ENCODE measurements at places on chromosomes 11 and 22.

DNA sequence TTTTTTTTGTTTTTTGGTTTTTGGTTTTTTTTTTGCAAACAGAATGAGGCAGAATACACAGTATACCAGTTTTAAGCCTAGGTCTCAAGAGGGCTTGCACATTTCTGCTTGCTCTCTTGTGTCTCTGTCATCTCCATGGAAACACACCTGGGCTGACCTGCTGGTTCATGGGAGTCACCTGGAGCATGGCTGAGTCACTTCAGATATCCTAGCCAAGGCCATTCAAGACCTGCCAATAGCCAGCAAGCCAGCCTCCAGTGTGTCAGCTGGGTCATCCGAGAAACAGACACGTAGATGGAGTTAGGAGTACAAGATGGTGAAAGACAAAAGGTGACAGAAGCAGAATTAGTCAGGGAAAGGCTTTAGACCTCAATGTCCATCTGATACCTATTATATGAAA is 124.2 kb upstream of the SEZ6L start:
- no peak for DNase-seq

DNA sequence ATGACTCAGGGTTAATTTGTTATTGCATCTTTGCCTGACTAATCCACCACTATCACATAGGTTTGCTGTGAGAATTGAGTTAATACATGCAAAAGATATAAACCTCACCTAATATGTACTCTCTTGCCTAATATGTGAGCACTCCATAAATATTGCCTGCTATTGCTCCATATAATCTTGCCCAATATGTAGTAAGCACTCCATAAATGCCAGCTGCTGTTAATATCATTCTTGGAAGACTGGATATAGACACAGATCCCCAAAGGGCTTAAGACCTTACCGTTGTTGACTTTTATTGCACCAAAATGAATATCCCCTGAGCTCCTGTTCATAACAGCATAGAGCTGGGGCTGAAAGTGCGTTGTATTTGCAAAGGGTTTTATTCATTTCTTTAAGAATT is 27.0 kb upstream of the LRRC55 start:
- DNase-seq = no peak

- no peak for DNase-seq
Observed at GRCh38 chr11:118560806-118561205, 4.9 kb downstream of the IFT46 start.

DNA sequence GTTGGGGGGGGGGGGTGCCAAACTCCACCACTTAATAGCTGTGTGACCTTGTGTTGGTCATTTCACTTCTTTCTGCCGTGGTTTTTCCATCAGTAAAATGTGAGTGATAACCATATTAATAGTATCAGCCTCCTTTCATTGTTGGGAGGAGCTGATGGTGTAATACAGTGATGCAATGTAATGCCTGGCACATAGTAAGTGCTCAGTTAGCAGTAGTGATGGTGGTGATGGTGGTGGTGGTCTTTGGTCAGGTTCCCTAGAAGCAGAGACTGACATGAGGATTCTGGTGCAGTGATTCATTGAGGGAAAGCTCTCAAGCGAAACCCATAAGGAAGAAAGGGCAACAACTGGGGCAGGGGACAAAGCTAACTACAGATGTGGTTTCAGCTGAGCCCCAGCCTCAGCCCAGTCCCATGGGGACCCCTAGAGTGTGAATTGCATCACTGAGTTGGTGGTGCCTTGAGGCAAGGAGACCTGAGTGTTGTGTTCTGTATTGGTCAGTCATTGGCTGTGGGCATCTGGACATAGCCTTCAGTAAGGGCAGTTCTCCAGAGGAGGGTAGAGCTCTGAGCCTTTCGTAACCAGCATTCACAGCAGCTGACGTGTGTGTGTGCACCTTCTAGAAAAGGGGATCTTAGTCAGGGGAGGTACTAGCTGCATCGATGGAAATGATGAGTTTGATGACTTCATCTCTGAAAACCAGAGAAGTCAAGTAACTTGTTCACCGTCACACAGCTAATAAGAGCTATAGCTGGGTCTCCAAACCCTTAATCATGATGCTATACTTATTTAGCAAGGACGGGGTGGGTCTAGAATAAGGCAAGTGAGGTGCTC is 93.6 kb upstream of the CRYBB3 start:
- DNase-seq = no peak

- no peak for DNase-seq
Observed at GRCh38 chr11:1946812-1947484, at the start of gene MRPL23. TSS of gene MRPL23 (plus strand) at chr11:1947332. CDS start at chr11:1947363, 31 bp downstream.

DNA sequence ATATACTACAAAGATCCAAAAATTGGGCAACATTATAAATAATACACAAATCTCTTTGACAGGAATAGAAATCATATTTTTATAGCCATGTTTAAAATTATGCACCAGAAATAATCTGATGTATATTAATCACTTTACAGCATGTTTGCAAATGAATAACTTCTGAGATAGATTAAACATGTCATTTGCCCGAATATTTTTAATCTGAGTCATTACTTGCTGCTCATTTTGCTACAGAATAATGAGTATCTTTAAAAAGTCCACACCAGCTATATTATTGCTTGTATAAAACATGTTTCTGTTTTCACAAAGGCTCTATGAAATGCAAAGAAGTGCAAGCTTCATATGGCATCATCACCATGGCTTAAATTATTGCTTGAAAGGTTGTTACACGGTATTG is 336.8 kb downstream of the GUCY1A2 start:
- no peak for DNase-seq

DNA sequence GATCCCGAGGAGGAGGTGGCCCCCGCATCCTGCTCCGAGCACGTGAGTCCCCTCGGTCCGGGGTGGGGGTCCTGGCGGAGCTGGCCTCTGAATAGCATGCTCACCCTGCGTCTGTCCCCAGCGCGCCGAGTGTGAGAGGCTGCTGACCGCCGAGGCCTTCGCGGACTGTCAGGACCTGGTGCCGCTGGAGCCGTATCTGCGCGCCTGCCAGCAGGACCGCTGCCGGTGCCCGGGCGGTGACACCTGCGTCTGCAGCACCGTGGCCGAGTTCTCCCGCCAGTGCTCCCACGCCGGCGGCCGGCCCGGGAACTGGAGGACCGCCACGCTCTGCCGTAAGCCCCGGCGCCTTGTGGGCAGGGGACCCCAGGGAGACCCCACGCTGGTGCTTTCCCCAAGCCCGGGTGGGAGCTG is 3.5 kb downstream of the MUC2 start:
- no peak for DNase-seq

GRCh38 chr11:116510166-116510565 is 262.6 kb downstream of the BUD13 start:
- no peak for DNase-seq

- DNase-seq = no peak
Observed at GRCh38 chr22:17786435-17787161, 12.3 kb upstream of the BID start.

- no peak for DNase-seq
Observed at GRCh38 chr22:49263101-49263500, 564.6 kb downstream of the BRD1 start.

DNA sequence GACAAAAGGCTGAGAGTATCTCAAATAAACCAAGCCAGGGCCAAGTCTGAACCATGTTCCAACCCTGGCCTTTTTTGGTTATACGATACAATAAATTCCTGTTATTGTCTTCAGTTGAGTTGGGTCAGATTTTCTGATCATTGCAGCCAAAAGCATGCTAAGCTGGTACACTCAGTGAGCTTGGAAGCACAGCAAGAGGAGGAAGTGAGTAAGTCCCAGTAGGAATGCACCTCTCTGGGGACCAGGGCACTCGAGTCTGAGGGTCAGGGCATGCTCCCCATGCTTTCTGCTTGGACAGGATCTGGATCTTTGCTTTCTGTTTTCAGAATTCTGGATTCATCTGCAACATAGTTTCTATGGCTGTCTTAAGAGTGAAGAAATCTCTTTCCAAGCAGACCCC is 73.1 kb downstream of the TMPRSS5 start:
- no peak for DNase-seq

DNA sequence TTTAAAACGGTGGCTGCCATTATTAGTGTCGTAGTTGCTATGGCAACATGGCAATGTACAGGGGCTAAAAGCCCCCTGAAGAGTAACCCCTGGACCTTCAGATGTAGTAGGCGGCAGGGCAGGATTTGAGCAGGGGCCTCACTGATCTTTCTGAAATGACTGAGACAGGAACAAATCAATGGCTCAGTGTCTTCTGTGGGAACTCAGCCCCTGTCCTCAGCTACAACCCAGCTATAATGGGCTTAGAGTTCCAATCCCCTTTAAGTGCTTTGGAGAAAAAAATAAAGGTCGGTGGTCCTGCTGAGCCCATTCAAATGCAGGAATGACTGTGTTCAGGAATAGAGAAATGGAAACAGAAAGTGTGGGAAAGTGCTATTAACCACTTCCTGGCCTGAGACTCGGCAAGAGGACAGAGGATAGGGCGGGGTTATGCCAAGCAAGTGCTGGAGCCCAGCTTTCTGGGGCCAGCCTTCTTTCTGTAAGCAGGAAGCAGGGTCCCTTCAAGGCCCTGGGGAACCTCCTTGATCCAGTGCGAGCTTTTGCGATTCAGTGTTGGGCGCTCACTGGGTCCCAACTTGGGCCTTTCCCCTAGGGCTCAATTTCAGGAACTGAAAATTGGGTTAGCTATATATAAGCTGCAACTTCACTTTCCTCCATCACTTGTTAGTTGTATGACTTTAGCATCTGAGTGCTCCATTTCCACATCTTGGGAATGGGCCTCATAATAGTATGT is 6.1 kb upstream of the CD82 start:
- DNase-seq = no peak

DNA sequence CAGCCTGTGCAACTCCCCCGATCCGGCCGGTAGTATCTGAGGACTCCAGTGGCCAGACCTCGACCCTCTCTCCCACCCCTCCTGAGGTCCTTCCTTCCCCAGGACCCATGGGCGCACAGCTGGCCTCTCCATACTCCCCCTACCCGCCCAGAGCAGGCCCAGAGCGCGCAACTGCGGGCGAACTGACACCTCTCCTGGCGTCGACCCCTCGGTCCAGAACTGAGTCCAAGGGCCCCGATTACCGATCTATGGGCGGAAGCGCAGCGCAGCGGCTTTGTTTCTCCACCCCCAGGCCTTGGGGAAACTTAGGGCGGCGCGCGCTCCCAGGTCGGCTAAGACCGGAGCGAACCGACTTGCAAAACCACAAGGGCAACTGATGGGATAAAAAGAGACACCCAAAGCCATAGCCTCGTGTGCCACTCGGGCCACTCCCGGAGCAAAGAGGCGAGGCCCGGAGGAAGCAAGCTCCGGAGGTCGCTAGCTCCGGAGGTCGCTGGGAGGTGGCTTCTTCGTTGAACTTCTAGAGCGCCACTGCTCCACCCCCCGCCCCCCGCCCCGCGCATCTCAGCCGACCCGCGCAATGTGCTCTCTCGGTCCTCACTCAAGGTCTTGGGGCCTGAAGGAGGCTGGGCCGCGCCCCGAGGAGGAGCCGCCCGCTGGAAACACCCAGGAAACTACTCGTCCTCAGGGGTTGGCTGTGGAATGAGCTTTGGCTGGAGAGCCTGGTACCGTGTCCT is 9.8 kb upstream of the ALX4 start:
- no peak for DNase-seq

GRCh38 chr11:93591247-93591898 is 48.2 kb upstream of the SMCO4 start:
- no peak for DNase-seq

DNA sequence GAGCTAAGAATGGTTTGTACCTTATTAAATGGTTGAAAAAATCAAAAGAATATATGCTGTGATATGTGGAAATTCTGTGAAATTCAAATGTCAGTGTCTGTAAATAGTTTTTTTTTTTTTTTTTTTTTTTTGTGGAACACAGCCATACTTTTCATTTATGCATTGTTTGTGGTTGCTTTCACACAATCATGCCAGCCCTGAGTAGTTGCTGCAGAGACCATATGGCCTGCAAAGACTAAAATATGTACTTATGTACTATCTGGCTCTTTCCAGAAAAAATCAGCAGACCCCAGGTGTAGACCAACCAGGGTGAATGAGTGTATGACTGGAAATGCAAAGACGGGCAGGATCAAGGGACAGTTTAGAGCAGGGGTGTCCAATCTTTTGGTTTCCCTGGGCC is 98.3 kb downstream of the PTPRJ start:
- DNase-seq = no peak

DNA sequence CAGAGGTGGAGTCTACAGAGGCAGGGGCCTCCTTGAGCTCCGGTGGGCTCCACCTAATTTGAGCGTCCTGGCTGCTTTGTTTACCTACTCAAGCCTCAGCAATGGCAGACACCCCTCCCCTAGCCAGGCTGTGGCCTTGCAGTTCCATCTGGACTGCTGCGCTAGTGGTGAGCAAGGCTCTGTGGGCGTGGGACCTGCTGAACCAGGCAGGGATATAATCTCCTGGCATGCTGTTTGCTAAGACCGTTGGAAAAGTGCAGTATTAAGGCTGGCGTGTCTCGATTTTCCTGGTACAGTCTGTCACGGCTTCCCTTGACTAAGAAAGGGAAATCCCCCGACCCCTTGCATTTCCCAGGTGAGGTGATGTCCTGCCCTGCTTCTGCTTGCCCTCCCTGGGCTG is 77.7 kb downstream of the GDPD4 start:
- DNase-seq = no peak

DNA sequence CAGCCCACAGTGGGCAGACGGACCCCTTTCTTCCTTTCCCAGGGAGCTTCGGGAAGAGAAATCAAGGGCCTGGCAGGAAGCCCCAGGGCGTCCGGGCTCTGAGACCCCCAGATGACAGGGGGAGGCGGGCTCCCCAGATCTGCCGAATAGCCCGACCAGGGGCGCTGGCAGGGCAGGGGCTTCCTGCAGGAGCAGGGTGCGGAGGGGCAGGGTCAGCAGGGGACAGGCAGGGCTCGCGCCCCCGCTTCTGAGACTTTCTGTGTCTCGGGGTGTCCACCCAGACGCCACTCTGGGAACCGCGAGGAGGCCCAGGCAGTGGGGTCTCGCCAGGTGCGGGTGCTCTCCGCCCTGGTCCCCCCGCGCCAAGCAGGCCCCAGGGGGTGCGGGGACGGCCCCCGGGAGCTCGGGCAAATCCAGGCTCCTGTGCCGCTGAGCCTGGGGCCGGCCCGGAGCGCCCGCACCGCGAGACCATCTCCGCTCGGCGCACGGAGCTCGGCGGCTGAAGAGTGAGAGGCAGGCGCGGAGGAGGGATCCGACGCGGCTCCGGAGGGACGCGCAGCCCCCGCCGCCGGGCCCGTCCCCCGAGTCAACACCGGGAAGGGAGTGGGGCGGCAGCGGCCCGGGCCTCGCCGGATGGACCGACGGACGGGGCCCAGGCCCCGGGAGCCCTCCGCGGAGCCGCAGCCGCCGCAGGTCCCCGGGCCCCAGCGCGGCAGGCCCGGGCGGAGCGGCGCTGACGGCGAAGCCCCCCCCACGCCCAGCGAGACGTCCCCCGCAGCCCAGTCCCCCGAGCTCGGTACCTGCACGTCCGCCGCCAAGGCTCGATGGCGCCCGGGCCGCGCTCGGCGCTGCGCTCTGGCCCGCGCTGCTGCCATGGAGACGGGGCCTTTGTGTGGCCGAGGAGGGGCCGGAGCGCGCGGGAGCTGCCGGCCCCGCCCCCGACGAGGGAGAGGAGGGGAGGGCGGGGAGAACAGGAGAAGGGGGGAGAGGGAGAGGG is at the start of gene PLXNB2:
TSS of gene PLXNB2 (minus strand) at position 894 of the 997 bp plus-strand sequence. CDS start 17,062 bp downstream, outside the sequence.
- no peak for DNase-seq

DNA sequence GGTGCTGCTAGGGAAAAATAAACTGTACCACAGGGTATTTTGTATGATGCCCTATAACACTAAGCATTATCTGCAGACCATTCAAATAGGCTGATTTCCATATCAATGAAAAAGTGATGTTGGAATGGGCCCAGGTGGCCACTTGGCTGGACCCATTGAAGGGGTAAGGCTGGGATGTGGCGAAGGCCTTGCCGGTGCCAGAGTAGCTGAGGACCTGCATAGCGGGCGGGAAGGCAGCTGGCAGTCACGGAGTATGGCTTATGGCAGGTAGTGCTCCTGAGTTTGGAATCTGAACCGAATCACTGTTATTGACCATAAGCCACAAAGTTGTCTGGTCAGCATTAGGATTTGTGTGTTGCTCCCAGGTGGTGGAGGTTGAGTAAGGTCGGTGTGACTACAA is 131.0 kb downstream of the MICAL2 start:
- DNase-seq = no peak

All from DMS79 (cell line).